ENCODE measurements at places on chromosomes 6 and 20.

DNA sequence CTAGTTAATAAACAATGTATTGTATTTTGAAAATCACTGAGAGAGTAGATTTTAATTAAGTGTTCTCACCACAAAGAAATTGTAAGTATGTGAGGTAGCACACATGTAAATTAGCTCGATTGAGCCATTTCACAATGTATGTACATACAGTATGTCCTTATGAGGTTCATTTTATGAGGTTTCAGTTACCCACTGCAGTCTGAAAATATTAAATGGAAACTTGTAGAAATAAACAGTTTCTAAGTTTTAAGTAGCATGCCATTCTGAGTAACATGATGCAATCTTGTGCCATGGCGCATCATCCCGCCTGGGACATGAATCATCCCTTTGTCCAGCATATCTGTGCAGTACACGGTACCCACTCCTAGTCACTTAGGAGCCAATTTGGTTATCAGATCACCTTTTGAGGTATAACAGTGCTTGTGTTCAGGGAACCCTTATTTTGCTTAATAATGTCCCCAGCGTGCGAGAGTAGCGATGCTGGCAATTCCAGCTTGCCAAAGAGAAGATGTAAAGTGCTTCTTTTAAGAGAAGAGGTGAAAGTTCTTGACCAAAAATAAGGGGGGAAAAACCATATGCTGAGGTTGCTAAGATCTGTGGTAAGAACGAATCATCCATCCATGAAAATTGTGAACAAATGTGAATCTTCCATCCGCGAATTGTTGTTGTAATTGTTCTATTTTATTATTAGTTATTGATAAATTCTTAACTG is 64.7 kb downstream of the KCNS1 start:
- no peak for DNase-seq

DNA sequence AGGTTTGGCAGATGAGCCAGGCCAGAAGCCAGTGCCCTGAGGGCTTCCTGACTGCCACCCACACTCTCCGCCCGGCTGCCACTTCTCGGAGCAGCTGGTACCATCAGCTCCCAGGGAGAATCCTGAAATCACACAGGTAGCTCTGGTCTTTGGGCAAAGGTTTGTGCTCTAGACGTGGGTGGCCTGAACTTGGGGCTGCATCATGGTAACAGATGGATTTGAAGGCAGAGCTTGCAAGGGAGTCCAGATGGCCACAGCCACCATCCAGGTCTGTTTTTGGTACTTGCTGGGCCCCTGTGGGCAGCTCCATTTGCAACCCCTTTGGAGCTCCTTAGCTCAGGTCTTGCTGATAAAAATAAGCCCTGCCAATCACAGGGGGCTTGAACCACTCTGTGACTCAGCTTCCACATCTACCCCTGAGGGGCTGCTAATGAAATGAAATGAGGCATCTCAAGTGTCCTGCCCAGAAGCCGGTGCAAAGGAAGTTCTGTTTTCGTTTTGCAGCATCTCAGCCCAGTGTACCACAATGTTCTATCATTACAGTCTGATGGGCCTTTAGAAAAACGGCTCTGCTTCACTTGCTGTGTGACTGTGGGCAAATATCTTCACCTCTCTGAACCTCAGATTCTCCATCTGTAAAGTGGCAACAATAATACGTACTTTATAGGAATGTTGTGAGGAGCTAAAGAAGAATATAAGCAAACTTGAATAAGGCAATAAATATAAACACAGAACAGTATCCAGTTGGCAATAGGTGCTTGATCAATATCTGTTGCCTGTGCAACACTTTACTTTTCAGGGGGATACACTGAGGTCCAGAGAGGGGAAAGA is 25.1 kb upstream of the CDH22 start:
- DNase-seq = no peak

DNA sequence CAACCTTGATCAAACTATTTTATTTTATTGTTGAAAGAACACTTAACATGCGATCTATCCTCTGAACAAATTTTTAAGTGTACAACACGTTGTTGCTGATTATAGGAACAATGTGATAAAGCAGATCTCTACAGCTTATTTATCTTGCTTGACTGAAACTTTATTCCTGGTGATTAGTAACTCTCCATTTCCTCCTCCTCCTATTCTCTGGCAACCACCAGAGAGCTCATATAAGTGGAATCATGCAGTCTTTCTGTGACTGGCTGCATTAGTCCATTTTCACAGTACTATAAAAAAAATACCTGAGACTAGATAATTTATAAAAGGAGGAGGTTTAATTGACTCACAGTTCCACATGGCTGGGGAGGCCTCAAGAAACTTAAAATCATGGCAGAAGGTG is 218.1 kb downstream of the LRFN2 start:
- DNase-seq = no peak

DNA sequence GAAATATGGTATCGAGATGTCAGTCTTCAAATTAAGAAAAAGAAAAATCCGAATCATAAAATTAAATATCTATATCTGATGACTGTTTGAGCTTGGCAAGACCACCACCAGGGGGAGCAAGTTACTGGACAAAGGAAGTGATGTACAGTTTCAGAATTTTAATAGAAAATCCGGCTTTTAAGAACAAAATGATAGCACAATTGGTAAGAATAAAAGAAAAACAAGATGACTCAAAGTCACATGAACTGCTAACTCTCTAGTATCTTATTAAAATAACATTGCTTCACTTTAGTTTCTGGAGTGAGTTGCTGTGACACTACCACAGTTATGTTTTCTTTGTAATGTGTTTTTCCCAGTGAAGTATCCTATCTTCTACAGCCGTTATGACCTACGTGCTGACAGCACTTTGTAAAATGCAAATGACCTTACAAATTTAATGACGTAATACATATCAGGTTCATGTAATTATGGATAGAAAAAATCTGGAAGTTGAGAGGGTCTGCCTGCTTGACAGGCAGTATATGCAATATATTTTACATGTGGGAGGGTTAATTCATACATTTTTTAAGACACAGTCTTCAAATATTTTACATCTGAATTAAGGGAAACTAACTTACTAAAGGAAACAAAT is 405.3 kb upstream of the HS3ST5 start:
- DNase-seq = peak; percentile 21

- no peak for DNase-seq
Observed at GRCh38 chr20:37349517-37350491, 3.9 kb downstream of the SRC start.

DNA sequence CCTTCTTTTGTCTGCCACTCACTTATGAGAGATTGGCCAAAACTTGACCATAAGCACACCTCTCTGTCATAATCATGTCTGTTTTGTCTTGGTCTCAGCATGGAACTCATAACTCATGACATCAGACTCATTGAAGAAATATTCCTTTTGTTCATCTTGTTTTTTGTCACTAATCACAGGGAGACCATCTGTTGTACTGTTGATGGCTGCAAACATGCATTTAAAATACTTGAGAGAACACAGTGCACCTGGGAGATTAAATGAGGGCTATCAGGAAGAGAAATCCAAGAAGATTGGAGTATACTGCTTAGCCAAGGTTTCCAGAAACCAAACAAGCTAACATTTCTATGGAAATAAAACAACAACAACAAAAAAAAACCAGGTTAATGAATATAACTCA is 689.7 kb downstream of the EPM2A start:
- DNase-seq = no peak

DNA sequence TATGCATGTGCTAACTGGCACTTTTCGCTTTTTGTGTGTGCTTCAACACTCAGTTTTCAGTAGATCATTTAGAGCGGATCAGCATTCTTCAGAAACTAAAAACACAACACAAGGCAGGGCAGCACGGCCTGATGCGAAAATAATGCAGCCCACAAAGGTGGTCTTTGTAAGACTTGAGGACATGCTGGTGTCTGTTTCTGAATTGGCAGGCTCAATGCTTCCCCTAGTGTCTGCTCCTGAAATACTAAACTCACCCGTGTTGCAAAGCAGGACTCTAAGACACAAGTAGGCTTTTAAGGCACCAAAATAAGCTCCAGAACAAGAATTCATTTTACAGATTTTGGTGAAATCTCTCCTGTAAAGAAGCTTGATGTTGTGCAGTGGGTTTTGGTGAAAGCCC is 676.5 kb downstream of the TENT5A start:
- DNase-seq = no peak

- DNase-seq = no peak
Observed at GRCh38 chr6:14545496-14545895, 427.9 kb downstream of the CD83 start.

DNA sequence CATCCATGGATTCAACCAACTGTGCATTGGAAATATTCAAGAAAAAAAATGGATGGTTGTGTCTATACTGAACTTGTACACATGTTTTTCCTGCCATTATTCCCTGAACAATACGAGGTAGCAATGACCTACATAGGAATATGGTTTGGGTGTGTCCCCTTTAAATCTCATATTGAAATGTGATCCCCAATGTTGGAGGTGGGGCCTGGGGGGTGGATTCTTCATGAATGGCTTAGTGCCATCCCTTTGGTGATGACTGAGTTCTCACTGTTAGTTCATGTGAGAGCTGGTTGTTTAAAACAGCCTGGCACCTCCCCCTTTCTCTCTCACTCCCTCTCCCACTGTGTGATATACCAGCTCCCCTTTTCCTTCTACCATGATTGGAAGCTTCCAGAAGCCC is 139.8 kb upstream of the BACH2 start:
- no peak for DNase-seq

- no peak for DNase-seq
Observed at GRCh38 chr6:157170535-157170934, 152.8 kb downstream of the TMEM242 start.

DNA sequence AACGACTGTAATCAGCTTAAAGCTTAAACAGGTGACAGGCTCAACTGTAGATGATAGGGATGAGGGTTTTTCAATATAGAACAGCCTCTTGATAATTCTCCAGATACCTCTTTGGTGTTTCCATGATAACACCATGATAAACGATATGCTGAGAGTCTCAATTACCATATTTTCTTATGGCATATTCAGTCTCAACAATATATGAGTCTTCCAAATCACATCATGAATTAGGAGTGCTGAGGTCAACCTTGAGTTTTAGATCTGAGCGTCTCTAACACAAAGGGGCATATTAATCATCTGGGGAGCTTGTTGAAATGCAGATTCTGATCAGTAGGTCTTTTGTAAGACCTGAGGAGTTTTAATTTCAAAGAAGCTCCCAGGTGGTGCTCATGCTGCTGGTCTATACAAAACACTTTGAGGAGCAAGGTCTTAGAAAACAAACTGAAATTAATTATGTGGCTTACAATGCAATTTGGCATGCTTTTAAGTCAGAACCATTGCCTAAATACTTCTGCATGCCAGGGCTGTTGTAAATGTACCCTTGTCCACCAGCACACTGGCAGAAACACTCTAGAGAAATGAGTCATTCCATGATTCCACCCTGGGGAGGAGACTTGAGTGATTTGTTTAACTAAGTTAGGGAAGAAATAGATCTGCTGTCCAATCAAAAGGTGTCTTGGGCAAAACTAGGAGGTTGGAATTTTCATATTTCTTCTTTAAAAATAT is 49.6 kb downstream of the PTCHD4 start:
- DNase-seq = no peak

Measured in AG09309 (cell line).